Posterior cingulate gyrus (tissue), 11 donors: ENCODE measurements at places on chromosomes 6 and 20.

DNA sequence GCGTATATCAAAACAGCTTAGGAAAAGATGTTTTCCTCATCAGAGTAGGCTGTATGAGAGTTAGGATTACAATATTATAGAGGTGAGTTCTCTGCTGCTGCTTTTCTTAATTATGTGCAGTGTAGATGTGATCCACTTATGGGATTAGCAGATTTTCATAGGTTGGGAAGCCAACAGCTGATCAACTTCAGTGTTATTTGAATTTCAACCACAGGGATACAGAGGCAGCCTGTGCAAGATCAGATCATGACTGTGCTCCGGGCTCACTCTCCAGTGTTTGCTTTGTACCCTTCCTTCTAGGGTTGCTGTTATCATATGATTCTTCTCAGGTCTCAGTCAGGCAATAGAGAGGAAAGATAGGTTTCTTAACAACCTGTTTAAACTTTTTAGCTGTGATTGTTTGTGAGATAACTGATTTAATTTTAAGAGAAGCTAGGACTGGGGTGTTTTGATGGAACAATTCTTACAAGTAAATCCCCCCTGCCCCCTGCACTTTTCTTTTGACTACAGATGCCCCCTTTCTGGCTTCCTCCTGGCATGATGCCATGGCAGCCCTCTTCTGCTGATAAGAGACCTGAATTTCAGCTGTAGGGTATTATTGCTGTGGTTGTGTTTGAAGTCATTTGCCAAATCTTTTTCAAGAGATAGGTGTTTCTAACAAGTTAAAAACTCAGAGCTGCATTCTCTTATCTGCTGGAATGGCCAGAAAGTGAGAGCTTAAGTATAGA, 8.5 kb downstream of the RNF8 start:
- no peak for DNase-seq

DNA sequence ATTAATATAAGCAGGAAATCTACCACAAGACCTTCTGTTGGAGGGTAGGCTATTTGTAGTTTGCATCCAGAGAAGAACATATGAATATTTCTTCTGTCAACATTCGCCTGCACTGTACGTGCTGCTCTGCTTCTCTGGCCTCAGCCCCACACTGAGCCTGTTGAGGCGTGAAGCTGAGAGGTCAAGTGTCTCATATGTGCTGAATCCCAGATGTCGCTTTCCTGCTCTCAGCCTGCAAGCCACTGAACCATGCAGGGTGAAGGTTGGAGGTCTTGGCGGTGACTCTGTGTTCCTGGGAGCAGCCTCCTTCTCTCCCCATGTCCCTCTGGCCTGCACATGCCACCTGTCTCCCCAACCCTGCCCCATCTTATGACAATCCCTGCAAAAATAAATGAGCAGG, 83.6 kb downstream of the TMEM170B start:
- no peak for DNase-seq

GRCh38 chr6:33410711-33411631, at the start of gene PHF1:
Gene PHF1, plus strand, starts transcription at chr6:33411014. Its CDS starts 1,250 bp downstream, at chr6:33412264.
- DNase-seq: no peak

DNA sequence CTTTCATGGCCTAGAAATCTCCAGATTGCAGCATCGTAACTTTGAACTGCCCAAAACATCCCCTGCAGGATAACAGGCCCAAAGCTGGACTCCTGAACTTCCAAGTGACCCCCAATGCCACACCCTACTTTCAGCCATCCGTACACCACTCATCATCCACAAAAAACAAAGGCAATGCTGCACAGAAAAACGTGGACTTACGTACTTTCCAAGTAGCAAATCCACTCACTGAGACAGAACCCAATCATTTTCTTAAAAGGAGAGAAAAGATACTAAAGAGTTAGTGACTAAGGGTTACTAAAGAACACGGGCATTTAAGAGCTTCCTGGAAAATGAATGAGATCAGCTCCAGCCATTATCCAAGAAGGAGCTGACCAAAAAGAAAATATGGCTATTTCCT, 211.0 kb downstream of the WDR27 start:
- DNase-seq: no peak

DNA sequence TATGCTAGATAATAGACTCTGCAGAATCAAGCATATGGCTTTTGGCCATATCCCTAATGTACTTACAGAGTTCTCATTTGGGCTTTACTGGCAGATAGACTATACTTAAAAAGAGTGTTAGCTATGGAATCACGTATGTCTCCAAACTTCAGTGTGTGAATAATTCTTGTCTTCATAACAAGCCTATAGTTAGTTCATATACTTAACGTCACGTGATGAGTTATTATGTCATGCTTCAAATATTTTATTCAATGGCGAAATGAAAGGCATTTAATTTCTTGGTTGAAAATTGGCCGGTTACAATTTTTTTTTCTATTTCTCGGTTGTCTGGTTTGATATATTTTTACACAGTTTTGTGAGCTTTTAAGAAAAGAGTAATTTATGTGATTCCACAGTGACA, 62.7 kb downstream of the MEI4 start:
- DNase-seq: no peak

DNA sequence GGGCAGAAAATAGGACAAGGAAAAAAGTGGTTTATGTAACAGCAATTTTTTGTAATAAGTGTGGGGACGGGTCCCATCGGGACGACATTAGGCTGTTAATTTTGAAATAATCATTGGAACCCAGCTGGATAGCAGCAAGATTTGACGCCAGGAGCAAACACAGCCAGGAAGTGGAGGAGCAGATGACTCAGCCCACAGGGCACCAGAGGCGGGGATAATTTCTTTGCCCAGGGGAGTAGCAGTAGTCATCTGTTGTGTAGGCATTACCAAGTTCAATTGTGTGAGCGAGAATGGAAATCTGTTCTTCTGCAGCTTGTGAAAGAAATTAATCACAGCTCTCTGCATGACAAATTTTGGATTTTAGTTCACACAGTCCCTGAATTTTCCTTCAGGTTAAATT, 22.6 kb upstream of the RIN2 start:
- peak; percentile 44 for DNase-seq

- DNase-seq: no peak
These were observed 50.5 kb downstream of the NKAIN2 start for GRCh38 chr6:123854201-123854600.

- no peak for DNase-seq
These were observed 95.0 kb downstream of the CDH26 start for GRCh38 chr20:60053125-60053817.

DNA sequence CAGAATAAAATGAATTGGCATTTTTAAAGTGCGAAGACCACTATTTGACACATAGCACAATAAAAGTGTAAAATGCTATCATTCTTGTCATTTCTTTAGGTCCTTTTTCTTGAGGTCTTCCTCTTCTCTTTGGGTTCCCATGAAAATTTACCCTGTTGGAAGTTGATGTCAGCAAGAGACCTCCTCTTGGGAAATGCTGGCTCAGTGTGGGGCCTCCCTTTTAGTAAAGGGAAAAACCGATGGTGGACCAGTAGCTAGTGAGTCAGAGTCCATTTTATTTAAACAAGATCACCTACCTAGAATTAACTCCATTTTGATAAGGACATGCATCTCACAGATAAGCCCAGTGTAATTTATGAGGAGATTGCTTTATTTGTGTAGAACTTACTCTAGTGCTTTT, 37.7 kb upstream of the HLA-C start:
- no peak for DNase-seq

- no peak for DNase-seq
These were observed 60.3 kb downstream of the TSHZ2 start for GRCh38 chr20:53032478-53032932.

DNA sequence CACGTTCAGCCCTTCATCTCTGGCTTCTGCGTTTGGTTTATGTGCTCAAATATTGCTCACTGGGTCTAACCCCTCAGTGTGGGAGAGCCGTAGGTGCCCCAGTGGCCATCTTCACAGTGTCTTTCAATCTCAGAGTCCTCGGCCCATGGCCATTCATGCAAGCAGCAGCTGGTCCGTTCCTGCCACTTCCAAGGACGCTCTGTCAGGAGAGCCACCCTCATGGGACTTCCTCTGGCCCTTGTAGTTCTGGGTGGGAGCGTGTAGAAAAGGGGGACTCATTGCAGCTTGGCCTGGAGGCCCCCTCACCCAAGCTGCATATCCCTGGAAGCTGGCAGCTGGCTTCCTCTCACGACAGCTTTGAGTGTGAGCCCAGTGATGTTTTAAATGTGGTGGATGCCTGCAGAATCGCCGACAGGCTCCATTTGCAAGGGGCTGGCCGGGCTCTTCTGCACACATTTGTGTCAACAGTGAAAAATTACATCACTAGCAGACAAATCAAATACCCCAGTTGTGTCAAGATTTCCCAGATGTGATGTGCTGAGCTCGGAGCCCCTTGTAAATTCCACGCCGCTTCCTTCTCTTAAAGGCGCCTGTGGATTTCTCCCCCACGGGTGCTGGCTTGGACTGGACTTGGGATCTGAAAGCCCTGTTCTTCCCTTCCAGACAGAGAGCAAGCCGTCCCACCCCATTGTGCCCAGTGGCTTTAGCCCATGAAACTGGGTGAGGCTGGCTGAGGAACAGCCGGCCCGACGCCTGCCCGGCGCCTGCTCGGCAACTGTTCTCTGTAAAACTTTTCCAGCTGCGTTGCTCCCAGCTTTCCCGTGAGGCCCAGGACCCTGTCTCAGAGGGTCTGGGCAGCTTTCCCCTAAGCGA, 360.1 kb downstream of the TAF4 start:
- no peak for DNase-seq

DNA sequence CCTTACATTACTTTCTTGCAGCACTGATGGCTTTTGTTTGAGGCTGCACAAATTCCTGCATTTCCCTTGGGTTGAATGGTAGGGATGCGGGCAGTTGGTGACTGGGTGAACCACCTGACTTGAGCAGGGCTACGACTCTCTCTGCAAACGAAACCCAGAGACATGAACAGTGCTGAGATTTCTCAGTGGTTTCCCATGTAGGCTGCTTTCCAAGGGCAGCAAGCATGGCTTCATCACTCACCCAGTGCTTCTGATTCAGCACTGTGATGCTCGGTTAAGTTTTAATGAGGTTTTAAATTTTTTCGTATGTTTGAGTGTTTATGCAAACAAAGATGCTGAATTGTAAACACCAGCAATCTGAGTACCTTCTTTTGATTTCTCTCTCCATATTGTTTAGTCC, 127.2 kb downstream of the MTHFD1L start:
- no peak for DNase-seq

- no peak for DNase-seq
These were observed 1.4 kb upstream of the SLCO4A1 start for GRCh38 chr20:62640870-62641269.

- DNase-seq: no peak
These were observed 45.1 kb downstream of the SRC start for GRCh38 chr20:37390891-37391525.

GRCh38 chr6:143333749-143334520, 116.6 kb downstream of the ADAT2 start:
- no peak for DNase-seq

- DNase-seq: no peak
These were observed 99.4 kb upstream of the RIPOR2 start for GRCh38 chr6:25035174-25035511.

- no peak for DNase-seq
These were observed 252.6 kb upstream of the SUPT3H start for GRCh38 chr6:45630314-45630713.

- peak; percentile 42 for DNase-seq
These were observed 57.5 kb downstream of the CEBPB start for GRCh38 chr20:50248104-50248641.

DNA sequence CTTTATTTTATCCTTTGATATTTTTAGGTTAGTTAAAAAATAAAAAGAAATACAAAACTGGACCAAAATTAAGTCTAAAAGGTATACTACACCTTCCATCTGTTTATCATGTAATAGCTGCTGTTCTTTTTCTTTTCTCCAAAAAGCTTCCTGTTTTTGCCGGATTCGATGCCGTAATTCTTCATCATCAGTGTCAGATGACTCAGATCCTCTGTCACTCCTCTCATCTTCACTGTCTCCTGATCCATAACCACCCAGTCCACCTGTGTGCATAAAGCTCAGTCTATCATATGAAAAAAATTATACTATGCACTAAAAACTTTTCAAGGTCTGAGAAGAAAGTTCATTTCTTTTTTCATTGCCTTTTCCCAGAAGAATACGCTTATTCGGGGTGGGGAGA, 8.5 kb upstream of the COQ3 start:
- DNase-seq: no peak

DNA sequence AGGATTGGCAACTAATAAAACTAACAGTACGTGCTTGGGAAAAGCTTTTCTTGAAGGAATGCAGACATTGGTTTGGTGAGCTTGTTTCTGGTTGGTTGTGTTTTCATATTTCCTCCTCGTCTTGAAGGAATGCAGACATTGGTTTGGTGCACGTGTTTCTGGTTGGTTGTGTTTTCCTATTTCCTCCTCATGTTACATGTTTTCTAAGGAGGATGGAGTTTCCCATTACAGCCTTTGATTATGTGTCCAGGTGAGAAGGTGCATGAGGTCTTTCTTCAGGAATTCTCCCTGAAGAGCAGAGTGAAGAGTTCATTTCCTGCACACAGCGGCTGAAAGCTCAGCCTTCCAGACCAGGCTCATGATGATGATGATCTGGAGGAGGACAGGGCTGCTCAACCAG, 190.6 kb downstream of the SMOC2 start:
- no peak for DNase-seq

DNA sequence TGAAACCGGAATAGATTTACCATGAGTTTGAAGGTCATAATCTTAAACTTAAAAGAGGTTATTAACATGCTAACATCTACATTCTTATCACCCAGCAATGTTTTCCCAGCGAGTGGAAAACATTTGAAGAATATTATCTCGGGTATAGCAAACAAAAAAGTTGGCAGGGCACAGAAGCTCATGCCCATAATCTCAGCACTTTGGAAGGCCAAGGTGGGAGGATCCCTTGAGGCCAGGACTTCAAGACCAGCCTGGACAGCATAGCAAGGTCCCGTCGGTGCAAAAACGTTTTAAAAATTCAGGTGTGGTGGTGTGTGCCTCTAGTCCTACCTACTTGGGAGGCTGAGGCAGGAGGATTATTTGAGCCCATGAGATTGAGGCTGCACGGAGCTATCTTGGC, 213.5 kb downstream of the MANEA start:
- DNase-seq: no peak

DNA sequence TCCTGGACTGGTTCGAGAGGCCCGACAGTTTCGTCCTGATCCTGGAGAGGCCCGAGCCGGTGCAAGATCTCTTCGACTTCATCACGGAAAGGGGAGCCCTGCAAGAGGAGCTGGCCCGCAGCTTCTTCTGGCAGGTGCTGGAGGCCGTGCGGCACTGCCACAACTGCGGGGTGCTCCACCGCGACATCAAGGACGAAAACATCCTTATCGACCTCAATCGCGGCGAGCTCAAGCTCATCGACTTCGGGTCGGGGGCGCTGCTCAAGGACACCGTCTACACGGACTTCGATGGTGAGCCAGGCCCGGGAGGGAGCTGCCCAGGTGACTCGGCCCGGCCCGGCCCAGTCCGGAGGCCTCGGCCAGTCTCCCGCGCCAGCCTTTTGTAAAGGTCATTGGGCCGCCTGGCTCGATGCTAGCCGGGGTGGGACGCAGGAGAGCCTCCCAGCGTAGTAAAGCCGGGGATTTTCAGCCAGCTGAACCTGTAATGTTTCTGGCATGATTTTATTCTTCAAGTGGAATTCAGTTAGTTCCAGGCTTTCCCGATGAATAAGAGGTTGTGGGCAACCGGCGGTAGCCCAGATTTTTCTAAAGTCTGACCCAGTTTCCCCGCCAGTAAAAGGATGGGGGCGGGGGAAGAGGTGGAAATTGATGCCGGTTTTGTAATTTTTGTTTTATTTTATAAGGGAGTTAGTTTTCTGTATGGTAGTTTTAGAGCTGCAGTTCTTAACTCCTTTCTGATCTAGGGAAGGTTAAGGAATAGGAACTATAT, 1.4 kb downstream of the PIM1 start:
- DNase-seq: peak; percentile 24

GRCh38 chr6:62150048-62150663, 135.9 kb downstream of the KHDRBS2 start:
- peak; percentile 15 for DNase-seq

GRCh38 chr6:144667532-144668503, 382.7 kb downstream of the UTRN start:
- no peak for DNase-seq
